DMS53 (cell line): ENCODE measurements at places on chromosomes 2 and 18.

DNA sequence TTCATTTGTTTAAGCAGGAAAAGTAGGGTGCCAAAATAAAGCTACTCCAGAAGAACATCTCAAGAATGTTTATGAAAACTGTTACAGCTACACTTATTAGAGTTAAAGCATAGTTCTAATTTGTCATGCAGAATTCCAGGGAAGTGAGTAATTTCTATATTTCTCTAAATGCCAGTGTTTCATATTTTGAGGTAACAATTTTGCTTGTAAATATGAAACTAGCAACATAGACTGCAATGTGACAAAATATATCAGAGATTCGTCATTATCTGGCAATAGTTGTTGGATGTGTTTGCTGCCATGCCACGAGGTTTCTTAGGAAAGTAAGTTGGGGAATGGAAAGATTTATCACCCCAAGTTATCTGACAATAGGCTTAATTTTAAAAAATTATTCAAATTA lies 424.1 kb upstream of the ZEB2 start:
- no peak for DNase-seq

GRCh38 chr2:15772086-15772595 lies 168.2 kb upstream of the MYCN start:
- DNase-seq, result no peak

DNA sequence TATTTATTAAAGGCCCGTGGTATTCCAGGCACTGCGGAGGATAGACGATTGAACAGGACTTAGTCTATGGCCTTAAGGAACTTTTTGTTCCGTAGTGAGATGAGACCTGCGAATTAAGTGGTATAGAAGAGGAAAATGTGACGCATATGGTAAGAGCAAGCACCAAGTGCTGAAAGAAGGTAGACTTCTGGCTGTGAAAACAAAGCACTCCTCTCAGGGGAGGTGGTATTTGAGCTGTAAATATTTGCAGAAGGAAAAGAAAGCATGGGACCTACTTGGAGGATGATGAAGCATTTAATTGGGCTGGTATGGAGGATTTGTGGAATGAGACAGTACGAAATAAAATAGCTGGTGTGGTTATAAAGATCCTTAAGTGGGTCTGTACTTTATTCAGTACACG lies 62.5 kb downstream of the GPR39 start:
- peak; percentile 28 for DNase-seq

GRCh38 chr2:202541137-202541536 lies 93.6 kb upstream of the FAM117B start:
- no peak for DNase-seq

- DNase-seq, result peak; percentile 26
These were observed 437.9 kb downstream of the TXNL1 start for GRCh38 chr18:56200381-56200911.

DNA sequence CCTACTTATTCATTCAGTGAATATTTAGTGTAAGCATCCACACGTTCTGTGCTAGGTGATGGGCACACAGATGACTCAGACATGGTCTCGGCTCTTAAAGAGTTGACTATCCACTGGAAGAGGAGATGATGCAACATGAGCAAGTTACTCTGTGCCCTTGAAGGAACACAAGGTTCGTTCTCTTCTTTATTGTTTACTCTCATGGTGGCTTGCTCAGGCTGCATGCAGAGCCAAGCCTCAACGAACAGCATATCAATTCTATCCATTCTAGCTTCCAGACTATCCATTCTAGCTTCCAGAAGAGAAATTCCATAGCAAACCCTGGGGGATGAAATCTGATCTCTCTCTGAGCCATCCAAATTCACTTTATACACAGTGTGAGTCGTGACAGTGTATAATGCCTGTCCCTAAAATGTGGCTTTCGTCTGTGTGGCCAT lies 68.1 kb upstream of the CTAGE1 start:
- DNase-seq, result peak; percentile 3

GRCh38 chr2:141015341-141016047 lies 1115.3 kb downstream of the LRP1B start:
- DNase-seq, result no peak

DNA sequence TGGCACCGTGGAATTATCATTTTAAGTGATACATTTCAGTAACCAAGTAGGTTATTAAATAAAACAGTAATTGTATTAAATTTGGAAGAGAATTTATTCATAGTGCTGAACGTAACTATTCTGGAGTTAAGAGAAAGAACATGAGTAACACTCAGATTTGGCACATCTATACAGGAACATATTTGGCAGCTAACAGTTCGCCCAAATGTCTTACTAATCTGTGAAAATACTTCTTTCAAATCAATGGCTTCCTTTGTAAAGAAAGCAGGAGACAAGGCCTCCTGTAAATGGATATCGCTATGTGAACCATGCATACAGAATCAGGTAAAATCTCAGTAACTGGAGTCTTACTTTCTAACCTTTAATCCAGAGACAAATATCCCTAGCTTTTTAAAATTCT lies 64.4 kb downstream of the ZNF516 start:
- no peak for DNase-seq

DNA sequence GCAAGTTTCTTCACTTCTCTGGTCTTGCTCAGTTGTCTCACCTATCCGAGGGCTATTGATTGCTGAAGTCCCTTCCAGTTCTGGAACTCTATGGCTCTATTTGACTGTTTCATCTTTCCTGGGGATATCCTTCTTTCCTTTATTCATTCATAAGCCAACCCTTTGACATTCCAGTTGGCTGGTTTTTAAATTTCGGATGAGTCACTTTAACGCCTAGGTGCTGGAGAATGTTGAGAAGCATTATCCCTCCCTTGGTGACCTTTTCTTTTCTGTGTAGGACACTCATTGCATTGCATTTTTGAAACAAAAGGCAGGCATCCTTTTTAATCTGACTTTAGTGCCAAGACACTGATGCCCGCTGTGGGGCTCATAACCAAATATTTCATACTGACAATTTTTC lies 307.1 kb downstream of the TSN start:
- DNase-seq, result no peak
